ENCODE measurements at places on chromosomes 4 and X.
A peak's percentile ranks its signal among the peaks of the same experiment; 100 is the strongest.

DNA sequence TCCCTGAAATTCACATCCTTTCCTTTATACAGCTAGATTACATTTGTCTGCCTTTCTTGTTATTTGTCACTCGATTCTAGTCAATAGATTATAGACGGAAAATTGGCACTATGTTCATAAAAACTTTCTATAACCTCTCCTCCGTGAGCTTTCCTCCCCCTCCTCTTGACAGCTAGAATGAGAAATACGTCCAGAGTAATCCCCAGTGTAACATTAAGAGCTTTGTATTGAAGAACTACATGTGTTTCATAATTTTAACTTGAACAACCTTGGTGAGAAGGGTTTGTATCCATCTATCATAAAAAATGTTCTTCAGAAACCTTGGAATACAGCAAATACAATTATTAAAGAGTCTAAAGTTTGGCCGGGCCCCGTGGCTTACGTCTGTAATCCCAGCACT lies 1707.4 kb downstream of the PCDH7 start:
- DNase-seq = no peak

- no peak for DNase-seq
Measured at GRCh38 chrX:140949233-140949632, 53.2 kb upstream of the SPANXB1 start.

GRCh38 chr4:147244786-147245185 lies 236.1 kb upstream of the EDNRA start:
- DNase-seq = no peak

- no peak for DNase-seq
Measured at GRCh38 chrX:41250867-41251266, 83.1 kb upstream of the DDX3X start.

GRCh38 chrX:53654376-53654775 lies 32.1 kb downstream of the HUWE1 start:
- DNase-seq = no peak

DNA sequence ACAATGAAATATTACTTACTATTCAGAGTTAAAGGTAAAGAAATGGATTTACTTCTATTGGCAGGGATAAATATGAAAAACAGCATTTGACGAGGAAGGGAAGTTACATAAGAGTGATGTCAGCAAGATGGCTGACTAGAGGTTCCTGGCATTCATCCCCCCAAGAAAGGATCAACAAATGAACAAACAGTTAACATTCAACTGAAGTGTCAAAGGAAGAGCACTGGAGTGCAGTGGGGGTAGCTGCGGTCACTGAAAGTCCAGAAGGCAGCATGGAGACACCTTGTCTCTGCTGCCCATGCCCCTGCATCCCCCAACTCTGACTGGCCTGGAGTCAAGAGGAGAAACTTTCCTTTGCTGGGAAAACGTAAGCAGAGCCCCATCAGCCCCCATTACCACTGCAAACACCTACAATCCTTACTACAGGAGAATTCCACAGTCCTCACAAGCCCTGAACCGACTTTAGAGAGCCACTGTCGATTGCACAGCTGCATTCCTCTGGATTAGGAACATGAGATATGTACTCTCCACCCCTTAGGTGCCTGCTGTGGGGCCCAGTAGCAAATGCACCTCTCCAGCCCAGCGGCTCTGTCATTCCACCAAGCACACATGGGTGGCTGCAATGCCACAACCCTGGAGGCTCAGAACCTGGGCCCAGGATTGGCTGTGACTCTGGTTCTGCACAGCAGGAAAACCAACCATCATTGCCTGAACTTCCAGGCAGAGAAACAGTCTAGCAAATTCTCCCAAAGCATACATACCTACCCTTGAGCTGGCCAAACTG lies 79.5 kb downstream of the CBR4 start:
- no peak for DNase-seq

- no peak for DNase-seq
Measured at GRCh38 chr4:112908511-112908910, 140.9 kb upstream of the ANK2 start.

- DNase-seq = no peak
Measured at GRCh38 chr4:181121733-181122132, 1121.5 kb upstream of the TENM3 start.

- no peak for DNase-seq
Measured at GRCh38 chrX:39477762-39478120, 620.0 kb downstream of the BCOR start.

DNA sequence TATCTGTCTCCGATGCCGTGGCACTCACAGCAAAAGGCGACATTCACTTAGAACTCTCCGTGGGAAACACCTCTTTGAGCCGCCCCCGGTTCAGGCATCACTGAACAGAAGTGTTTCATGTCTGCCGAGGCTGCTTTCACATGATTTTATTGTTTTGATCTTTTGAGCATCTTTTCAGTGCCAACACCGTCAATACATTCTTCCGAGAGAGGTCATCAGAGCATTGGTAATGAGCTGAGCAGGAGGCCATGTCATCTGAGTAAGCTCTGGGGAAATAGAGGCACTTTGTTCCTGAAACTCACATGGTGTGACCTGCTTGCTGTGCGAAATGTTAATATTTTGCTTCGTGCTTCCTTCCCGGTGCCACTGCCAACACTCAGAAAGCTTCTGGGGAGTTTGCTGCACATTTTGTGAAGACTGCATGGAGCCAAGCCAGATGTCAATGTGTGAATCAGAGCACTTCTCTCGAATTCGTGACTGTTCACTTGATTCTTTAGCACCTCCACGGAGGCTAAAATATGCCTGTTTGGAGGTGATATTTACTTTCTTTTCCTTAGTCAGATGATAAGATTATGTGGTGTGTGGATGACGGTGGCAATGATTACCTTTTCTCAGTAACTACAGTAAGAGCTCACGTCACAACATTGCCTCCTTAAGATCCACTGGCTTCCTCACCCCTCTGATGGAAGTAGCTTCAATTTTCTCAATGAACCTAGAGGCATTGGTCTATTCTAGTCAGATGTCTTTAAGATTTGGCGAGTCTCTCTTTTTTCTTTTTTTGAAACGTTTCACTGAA lies 222.3 kb upstream of the HS3ST1 start:
- no peak for DNase-seq

DNA sequence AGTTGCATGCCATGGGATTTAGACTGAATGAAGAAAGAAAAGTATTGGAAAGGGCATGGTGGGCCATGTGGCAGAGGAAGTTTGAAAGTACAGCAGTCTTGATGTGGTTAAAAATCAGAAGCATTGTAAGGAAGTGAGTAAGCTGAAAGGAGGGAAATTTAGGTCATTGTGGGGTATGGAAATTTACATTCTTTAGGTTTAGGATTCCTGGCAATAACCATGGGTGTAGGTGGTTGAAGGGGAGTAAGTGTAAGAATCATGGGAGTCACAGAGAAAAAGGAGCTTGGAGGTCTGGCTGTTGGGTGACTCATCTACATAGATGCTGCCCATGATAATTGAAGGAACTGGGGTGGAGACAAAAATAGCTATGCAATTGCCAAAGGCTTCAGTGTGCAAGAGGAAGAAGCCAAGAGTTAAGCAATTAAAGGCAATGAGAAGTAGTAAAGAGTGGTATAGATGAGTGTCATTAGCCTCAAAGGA lies 243.8 kb upstream of the LDB2 start:
- no peak for DNase-seq

- DNase-seq = no peak
Measured at GRCh38 chrX:6464726-6465125, 70.2 kb downstream of the VCX3A start.

- DNase-seq = no peak
Measured at GRCh38 chr4:190020790-190021717, 6.0 kb downstream of the FRG2 start.

DNA sequence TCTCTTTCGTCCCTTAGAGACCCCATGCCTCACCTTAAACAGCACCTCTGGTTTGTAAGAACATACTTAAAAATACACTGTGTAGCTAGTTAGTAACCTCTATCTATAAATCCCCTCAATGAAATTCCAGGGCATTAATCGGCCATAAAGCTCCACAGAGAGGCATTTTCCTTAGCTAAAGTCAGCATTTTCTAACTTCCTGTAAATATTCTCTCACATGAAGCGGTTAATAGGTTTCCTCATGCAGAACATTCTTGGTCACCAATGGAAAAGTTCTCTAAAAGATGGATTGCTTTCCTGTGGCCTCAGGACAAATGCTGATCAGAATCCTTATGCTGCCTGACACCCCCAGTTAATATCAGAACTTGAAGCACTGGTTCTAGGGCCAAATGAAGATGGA lies 248.6 kb upstream of the BOD1L1 start:
- no peak for DNase-seq

GRCh38 chr4:38523524-38524448 lies 140.2 kb upstream of the KLF3 start:
- peak; percentile 59 for DNase-seq

DNA sequence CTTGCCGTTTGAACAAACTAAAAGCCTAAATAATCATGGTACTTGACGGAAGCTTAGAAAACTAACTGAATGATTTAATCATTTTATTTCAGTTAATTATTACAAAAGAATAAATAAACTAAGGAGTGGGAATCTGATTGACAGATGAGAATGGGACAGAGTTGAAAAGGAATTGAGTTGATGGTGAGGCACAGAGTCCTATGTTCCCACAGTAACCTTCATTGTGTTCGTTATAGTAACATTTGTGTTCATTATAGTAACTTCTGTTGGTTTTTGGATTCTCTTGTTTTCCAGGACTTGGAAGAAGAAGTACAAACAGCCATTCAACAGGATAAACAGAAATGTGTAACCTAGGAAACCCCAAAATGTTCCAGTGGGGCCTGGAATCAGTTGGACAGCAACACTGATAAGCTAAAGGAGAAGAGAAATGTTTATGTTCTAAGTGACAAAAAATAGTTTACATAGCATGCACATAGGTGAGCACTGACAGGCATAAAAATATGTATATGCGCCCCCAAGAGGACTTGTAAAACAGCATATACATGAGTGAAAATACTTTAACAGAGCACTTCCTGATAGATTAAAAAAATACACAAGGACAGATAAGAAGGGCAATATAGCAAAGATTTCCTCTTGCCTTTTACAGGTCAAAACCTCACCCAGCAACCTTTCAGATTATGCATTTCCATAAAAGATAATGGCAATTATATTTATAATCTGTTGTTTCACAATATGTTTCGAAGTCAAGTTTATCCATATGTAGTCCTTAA lies 218.6 kb upstream of the HTR2C start:
- no peak for DNase-seq

DNA sequence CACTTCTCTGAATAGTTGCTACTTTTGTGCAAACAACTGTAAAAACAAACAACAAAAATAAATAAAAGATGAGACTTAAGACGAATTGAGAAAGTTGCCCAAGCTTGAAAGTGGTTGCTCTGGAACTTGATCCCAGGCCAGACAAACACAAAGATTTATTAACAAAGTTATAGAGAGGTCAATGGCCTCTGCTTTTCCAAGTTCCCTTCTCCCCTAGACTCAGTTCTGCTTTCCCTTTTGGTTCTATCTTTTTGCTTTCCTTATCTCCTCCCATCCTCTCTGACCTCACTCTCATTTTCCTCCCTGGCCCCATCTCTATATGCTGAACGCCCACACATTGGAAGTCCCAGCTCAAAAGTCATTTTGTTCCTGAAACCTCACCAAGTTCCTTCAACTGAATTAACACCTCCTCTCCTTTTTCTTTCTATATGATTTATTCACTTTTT lies 82.7 kb downstream of the MXRA5 start:
- no peak for DNase-seq

DNA sequence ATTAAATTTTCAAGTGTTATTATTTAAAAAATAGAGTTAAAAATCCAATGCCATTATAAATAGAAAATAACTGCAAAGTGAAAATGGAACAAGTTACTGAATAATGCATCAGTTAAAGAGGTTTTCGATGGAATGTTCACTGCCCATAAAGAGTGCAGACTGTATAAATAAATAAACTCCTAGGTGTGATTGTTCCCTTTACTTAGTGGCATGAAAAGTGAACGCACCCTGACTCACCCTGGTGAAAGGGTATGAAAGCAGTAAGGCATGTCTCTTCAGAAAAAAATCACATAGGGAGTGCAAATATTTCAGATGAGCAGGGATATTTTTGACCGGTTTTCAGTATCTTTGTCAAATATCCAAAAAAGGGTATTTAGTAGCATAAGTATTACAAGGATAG lies 387.8 kb downstream of the DCAF12L2 start:
- DNase-seq = no peak

- no peak for DNase-seq
Measured at GRCh38 chrX:111506826-111507225, 4.6 kb upstream of the SERTM2 start.

DNA sequence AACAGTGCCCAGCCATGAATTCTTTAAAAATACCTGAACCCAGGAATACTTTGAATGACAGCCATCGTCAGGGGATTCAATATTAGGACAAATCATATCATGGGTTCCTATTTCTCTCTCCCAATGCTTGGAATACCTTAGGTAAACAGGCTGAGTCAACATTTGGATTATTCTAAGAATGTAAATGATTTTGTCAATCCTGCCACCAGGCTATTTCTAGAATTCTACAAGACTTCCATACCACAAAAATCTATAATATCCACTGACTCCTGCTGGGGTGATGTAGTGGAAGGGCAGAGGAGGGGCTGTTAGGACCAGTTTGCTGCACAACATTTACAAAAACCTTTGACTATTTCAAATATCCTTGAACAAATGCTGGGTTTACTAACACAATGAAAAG lies 65.2 kb downstream of the IGFBP7 start:
- no peak for DNase-seq

- DNase-seq = no peak
Measured at GRCh38 chr4:153541456-153542096, 75.4 kb downstream of the TMEM131L start.

DNA sequence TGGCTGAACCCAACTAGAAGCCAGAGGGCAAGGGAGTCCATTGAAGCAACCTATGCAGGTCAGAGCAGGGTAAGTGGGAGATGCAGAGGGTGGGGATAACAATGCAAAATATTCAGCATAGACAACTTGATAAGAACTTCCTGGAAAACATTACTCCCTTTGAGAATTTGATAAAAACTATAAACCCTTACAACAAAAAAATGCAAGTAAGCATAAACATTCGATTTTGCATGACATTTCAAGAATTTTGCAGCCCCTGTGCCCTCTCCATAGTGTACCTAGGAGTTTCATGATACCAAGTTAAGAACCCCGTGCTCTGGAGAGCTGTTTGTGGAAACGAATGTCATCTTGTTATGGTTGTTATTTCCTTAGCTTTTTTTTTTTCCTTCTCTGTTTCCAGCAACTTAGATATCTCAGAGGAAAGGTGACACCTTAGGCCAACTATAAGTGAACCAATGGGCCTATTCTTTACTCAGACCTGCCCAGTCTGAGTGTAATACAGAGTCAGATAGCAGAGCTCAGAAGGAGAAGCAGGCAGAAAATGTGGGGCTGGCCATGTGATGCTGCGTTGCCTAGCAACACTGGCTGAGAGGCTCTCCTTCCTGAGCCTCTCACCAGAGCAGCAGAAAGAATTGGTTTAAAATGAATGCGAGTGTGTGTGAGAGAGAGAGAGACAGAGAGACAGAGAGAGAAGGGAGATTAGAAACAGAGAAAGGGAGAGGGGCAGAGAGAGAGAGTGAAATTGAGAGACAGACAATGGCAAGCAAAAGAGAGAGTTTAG lies 36.7 kb upstream of the GABRQ start:
- DNase-seq = no peak

DNA sequence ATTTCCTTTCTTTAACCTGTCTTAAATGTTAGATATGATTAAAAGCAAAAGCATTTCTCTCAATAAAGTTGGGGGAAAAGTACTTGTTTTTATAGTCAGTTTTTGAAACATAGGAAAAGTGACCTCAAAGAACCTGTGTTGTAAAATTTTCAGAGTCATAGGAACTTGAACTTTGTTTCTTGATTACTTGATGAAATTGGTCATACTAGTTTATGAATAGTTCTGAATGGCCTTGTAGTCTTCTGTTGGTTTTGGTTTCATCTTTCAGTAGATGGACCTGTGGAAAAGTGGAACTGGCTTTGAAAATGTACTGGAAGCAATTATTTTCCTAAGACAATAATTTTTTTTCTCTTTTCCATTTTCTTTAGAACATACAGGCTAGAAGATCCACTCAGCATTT lies 222.2 kb upstream of the NUDT6 start:
- no peak for DNase-seq

Data from GM19239 (cell line).